Esophagus squamous epithelium (tissue), 5 donors: ENCODE measurements at places on chromosomes 1 and 21.

DNA sequence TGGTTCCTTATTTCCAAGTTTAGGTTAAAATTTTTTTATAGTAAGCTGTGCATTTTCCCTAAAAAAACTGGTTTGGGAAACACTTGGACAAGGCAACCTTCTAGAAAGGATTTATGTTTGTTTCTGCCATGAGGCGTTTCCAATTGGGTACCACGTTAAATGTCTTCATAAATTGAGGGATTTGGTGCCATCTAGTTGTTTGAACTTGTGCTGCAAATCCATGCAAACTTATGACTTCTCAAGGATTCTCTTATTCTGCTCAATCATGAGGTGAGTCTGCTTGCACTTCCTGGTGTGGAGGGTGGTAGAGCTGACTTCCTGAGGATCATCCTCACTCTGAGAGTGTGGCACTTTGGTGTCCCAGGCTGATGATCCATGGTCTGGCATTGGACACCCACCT lies 123.3 kb downstream of the PCNX2 start:
- no peak for DNase-seq

DNA sequence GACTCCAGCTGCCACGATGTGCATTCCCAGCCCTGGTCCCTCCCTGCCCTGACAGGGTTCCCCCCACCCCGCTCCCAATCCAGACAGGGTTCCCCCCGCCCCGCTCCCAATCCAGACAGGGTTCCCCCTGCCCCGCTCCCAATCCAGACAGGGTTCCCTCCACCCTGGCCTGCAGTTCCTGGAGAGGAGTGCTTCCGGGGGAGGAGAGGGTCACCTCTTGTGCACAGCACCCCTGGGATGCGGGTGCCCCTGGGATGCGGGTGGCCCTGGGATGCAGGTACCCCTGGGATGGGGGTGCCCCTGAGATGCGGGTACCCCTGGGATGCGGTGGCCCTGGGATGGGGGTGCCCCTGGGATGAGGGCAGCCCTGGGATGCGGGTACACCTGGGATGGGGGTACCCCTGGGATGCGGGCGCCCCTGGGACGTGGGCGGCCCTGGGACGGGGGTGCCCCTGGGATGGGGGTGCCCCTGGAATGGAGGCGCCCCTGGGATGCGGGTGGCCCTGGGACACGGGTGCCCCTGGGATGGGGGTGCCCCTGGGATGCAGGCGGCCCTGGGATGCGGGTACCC lies 36.7 kb upstream of the SLC19A1 start:
- DNase-seq: no peak

GRCh38 chr1:50970931-50971582 lies 1.0 kb downstream of the CDKN2C start:
- DNase-seq: no peak

- DNase-seq: no peak
Observed at GRCh38 chr21:40507978-40508377, 339.0 kb downstream of the DSCAM start.

DNA sequence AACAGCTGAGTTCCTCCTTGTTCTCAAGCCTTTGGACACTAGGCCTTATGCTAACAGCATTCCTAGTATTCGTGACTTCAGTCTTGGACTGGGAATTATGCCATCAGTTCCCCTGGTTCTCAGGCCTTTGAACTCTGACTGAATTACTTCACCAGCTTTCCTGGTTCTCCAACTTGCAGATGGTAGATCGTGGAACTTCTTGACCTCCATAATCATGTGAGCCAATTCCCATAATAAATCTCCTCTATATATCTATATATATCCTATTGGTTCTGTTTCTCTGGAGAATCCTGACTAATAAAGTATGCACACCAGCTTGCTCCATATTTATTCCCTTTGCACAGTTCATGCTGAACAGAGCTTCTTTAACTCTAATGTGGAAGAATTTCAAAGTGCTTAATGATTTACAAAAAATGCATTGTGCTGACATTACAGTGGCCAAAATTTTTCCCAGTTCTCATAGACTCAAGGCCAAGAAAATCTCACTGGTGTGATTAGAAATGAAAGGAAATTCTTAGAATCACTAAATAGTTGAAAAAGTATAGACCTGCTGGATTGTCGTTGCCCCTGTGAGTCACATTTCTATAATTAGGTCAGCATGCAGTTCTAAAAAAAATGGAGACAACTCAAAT lies 462.9 kb upstream of the ADAMTS5 start:
- DNase-seq: no peak

- no peak for DNase-seq
Observed at GRCh38 chr1:60255565-60255964, 182.0 kb upstream of the C1orf87 start.

- no peak for DNase-seq
Observed at GRCh38 chr1:156895927-156896326, 2.4 kb downstream of the PEAR1 start.

DNA sequence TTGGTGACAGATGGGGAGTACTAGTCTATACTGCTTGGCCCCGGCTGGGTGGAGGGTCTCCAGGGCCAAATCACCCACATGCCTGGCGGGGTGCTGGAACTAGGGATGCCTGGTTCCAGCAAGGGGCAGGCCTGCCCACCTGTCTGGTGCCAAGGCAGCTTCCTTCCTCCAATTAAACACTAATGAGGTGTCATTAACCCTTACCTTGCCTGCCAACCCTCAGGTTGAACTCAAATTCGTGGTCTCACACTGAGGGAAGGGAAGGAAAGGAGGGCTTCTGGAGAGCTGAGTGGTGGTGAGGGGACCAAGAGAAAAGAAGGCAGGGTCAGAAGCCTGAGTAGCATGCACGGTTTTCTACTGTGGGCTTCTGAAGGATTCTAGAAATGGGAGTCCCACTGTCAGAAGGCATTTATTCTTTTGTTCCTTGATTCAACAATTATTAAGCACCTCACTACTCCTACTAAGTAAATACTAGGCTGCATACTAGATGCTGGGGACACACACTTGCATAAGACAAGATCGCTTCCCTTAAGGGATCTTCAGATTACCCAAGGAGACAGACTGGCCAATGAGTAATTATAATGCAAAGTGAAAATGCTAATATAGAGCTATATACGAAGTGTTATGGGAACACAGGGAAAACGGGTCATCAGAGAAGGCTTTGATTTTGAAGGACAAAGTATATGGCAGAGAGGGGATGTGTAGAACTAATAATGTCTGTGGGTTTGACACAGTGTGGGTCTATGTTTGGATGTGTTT lies 5.9 kb upstream of the EFNA3 start:
- no peak for DNase-seq

DNA sequence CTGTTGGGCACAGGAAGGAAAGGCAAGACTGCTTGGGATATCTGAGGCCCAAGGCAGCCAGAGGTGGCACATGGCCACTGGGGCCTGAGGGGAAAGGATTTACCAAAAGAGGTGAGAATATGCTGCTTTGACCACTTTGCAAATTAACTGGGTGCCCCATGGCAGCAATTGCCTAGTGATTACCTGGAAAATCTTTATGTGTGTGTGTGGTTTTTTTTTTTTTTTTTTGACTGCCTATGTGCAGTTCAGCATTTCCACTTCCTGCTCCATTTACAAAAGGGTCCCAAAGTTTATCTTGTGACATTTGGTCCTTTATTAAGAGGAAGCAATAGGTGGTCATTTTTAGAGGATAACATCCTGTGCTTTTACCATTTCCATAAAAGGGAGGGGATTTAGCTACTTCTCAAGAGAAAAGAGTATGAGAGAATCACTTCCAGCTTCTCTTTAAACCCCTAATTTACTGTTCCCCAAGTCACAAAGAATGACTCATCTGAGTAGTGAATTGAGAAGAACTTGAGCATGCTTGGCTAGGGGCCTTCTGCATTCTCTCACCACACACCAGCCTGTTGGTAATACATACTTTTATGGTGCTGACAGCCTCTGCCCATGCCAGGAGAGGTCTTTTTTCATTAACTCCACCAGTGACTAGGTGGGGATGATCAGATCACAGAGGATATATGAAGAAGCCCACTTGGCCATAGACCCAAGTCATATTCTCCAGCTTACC lies 52.1 kb downstream of the SYDE2 start:
- no peak for DNase-seq

- no peak for DNase-seq
Observed at GRCh38 chr1:105793536-105794146, 1262.8 kb upstream of the PRMT6 start.

DNA sequence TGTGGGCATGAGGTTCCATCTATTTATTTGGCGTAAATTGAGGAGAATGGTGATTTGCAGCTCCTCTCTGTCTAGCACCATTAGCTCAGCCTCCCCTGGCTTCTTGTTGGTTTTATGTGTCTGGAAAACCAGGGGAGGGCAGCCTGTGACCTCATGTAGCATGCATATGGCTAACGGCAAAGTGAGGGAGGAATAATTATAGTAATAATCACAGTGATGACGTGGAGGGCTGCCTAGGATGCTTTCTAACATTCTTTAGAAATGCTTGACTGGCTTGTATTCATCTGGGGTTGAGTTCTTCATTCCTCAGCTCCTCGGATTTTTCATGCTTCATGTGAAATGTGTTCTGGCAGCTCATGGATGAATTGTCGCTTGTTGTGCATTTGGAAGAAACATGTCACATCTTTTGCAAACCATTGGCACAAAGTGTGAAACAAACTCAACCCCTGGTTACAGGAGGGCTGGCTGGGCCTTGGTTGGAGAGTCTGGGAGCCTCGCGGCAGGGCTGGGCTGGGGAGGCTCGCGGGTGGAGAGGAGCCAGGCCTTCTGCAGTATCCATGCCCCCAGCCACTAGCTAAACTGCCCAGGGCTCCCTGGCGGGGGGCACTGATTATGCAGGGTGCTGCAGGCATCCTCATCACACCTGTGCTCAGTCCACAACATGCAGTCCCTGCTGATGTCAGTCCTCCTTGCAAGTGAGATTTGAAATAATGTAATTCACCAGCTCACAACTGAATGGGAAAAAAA lies 149.6 kb downstream of the DISC1 start:
- DNase-seq: no peak

DNA sequence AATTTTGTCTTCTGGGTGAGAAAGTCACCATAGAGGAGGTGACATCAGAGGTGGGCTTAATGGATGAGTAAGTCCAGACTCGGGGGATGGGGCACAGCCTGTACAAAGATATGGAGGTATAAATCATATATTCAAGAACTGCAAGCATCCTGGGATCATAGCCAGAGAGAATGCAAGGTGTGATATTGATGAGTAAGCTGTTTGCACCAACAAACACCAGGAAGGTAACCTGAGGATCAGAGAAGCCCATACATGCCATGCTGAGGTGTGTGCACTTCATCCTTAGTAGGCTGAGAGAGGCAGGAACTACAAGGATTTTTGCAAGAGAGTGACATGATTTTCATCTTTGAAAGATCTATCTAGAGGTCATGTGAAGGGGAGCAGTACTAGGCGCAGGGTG lies 306.4 kb downstream of the HHAT start:
- no peak for DNase-seq

GRCh38 chr1:44505210-44505993 lies 100.3 kb downstream of the RNF220 start:
- DNase-seq: no peak

DNA sequence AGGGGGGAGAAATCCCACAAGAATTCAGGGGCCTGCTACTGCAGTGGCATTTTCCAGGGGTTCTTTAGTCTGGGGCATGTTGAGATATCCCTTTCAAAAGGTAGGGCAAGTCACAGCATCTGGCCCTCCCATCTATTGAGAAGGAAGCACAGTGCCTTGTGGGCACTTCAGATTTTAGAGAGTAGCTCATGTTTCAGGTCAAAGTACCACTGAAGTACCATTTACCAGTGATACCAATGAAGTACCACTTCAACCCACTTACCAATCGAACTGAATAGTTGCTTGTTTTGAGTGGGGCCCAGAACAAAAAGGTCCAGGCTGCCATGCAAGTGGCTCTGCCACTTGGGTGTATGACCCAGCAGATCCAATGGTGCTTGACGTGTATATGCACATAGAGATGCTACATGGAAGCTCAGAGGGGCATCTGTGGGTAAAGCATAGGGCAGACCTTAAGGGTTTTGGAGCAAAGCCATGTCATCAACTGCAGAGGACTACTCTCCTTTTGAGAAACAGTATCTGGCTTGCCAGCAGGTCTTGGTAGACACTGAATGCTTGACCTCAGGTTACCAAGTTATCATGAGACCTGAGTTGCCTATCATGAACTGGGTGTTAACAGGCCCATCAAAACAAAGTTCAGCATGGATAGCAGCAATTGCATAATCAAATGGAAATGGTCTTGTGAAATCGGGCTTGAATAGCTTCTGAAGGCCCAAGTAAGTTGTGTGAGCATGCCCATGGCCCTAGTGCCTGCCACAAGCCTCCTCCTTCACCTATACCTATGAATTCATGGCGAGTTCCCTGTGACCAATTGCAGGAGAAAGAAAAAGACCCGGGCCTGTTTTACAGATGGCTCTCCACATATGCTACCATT lies 23.5 kb downstream of the PLA2G2D start:
- no peak for DNase-seq

GRCh38 chr1:76835203-76835602 lies 32.1 kb upstream of the ST6GALNAC5 start:
- DNase-seq: no peak

DNA sequence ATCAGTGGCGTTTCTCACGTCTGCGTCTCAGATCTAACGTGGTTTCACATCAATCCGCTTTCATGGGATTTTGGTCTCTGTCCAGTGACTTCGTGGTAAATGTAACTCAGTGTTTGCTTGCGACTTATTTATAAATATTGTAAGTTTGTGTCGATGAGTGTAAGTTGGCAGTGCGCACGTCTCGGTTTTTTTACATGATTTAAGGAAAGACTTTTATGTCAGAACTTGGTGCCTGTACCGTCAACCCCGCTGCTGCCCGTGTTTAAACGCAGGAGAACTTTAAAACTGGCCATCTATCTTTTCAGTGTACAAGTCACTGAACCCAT lies 1.5 kb downstream of the B3GALT6 start:
- DNase-seq: no peak

DNA sequence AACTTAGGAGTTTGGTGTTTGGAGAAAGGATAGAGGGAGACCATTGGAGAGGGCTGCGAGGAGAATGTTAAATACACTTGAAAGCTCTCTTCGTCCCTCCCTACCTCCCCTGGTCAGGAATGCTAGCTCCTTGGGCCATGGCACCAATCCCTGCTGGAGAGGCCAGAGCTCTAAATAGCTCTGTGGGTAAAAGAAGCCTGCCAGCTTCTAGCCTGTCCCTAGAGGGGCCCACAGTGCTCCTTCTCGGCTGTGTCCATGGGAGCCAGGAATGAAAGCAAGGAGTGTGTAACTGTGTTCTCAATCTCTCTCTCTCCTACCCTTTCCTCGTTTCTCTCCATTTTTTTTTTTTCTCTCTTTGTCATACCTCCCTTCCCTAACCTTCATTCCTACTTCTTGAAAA lies at the start of gene CCDC190:
Gene CCDC190 (minus strand): TSS at position 75 of the 400 bp plus-strand sequence. CDS start 1,529 bp downstream, outside the sequence.
- DNase-seq: no peak

GRCh38 chr1:222912730-222913129 lies 97.9 kb downstream of the DISP1 start:
- no peak for DNase-seq

DNA sequence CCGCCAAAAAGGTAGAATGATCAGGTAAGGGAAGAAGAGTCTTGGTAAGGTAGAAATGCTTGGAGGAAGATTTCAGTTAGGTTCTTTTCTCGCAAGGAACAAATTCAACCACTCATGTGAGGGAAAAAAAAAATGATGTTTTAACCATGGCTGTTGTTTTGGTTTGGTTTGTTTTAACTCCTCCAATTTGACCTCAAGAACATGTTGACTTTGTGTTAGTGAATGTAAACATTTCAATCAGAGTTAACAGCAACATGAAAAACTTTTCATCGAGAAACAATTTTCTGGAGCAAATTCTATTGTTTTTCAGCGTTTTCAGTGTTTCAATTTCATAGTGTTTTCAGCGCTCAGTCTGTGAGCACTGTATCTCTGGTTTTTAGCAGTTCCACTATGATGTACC lies 49.0 kb upstream of the PROX1 start:
- no peak for DNase-seq
